ENCODE measurements at places on chromosomes 12 and 14. TPM values are rescaled to one million over a fixed set of nuclear protein-coding genes. Genes with fewer than 3 reads are reported as not detected.

- DNase-seq: no peak
Observed at GRCh38 chr14:22780105-22780679, 13.7 kb downstream of the OXA1L start.

DNA sequence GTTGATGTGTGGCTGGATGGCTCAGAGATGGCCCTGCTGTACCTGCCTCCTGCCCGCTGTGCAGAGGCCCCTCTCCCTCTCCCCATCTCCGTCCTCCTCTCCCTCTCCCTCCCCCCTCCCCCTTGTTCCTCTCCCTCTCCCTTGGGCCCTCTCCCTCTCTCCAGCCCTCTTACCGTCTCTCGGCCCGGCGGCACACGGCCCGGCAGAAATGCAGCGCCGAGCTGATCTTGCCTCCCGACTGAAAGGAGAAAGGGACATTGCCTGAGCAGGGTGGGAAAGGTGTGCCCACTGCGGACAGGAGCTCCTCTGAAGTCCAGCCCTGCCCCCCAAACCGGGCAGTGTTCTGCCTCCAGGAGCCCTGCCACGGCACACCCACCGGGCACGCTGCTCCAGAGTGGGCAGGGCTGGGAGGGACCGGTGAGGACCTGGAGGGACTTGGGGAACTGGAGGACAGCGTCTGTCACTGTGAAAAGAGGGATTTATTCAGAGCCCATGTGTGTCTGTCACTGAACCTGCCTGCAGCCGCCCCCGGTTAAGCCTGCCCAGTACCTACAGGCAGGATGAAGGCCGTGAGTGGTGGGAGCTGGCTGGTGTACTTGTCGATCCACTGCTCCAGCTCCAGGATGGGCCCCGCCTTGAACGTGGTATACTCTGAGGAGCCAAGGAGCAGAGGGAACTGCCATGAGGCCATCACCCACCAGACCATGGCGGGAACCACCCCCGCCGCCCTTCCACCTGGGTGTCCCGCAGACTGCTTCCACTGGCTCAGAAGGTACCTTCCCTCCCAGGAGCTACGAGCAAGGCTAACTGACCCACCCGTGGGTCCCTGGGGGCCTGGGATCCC lies 12.2 kb downstream of the MMAB start:
- DNase-seq: no peak

DNA sequence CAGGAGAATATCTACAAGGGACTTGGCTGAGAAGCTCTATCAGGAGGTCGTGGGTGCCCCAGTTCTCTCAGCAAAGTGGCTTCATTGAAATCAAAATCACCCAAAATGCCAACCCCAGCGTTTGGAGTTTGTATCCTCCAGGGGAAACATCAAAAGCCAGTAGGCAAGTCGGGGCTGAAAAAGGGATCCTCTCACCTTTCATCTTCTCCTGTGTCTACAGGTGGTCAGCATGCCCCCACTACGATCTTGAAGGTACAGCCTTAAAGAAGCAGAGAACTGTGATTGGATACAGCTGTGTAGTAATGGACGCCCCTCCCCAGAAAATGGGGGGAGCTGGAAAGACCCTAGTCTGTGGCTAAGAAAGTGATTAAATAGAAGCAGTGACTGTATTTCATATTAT lies 22.2 kb downstream of the HRK start:
- DNase-seq: no peak

The ST8SIA1 gene
- total RNA-seq: not detected

The GPR132 gene
- 0.04 TPM for total RNA-seq

The OLR1 gene
- not detected for total RNA-seq

GRCh38 chr14:61528591-61529021 lies 166.7 kb upstream of the HIF1A start:
- peak; percentile 89 for DNase-seq

- no peak for DNase-seq
Observed at GRCh38 chr12:64525461-64526160, 73.7 kb downstream of the TBK1 start.

GRCh38 chr14:42994051-42994736 lies 1387.5 kb downstream of the LRFN5 start:
- DNase-seq: peak; percentile 84

The CD9 gene
- total RNA-seq: 174 TPM

GRCh38 chr12:112456029-112456428 lies 37.3 kb downstream of the PTPN11 start:
- DNase-seq: no peak

GRCh38 chr12:1500095-1500801 lies 94.1 kb downstream of the FBXL14 start:
- DNase-seq: peak; percentile 49

GRCh38 chr12:105659355-105660075 lies 329.0 kb downstream of the C12orf75 start:
- peak; percentile 32 for DNase-seq

- DNase-seq: no peak
Observed at GRCh38 chr12:11651381-11651780, 1.9 kb downstream of the ETV6 start.

The ARHGAP5 gene
- 46.4 TPM for total RNA-seq

GRCh38 chr12:95484524-95484923 lies 10.6 kb downstream of the METAP2 start:
- peak; percentile 46 for DNase-seq

DNA sequence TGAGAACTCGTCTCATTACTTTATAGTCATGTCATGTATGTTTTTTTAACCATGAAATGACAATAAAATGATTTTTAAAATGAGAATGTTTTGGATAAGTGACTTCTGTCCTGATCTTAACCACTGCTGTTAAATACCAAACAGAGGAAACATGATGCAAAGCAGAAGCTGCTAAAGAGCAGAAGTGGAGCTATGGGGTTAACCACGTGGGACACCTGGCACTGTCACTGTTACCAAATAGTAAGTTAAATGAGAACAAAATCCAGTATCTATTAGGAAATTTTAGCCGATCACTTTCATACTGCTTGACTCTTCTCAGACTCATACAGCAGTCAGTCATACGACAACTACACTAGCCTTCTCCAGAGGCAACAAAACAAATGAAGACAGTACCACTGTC lies 82.4 kb downstream of the SCAF11 start:
- no peak for DNase-seq

The MYBPC1 gene
- total RNA-seq: not detected

The MFAP5 gene
- not detected for total RNA-seq

GRCh38 chr14:55446833-55447232 lies 6.4 kb upstream of the TBPL2 start:
- peak; percentile 96 for DNase-seq

- no peak for DNase-seq
Observed at GRCh38 chr14:22872833-22873520, 1.4 kb downstream of the LRP10 start.

The ACSM4 gene
- not detected for total RNA-seq

The RPS6KL1 gene
- 17.9 TPM for total RNA-seq

GRCh38 chr12:88529531-88530488 lies 50.5 kb downstream of the KITLG start:
- no peak for DNase-seq

- DNase-seq: peak; percentile 78
Observed at GRCh38 chr12:90058704-90059103, 350.1 kb upstream of the ATP2B1 start.

GRCh38 chr14:104228716-104229533 lies 90.5 kb downstream of the KIF26A start:
- DNase-seq: no peak

The KSR2 gene
- 2.8 TPM for total RNA-seq

The ARMH4 gene
- total RNA-seq: 2.6 TPM

DNA sequence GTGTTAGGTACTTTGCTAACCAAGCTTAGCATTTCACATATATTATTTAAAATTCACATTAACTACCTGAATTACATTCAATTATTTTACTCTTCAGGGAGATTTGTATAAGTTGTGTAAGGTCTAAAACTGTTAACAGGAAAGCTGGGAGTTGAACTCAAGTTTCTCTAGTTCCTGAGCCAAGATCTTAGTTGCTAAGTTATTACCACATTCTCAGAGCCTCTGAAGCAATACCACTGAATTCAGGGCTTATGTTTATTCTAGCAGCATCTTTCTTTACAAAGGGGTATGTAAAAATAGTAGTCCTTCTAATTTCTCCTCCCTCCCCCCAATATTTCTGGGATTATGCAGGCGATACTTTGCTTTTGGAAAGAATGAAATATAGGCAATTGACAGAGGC lies 786.8 kb downstream of the DIO2 start:
- no peak for DNase-seq

The LRTM2 gene
- total RNA-seq: not detected

DNA sequence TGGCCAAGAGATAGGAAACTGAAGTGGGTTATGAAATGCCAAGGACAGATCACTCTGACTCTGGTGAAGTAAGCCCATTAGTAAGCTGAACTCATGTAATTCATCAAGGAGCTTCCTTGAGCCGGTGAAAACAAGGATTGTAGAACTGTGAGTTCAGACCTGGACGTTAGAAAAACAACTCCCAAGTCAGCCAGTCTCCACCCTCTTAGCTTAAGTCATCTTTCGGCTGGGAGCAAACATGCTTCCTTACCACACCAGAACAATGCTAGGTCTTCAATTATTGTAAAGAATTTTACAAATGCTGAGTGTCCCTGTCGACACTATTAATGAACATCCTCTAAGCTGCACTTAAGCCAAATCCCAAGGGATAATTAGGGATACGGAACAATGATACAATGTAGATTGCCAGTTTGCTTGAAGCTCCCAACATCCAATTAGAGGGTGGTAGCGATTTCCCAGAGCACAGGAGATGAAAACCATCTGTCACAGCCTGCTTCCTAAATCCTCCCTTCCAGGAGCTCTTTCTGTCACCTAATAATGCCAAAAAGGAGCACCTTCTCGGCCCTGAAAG lies 45.7 kb upstream of the VASH1 start:
- DNase-seq: no peak

The PLBD1 gene
- 0.87 TPM for total RNA-seq

DNA sequence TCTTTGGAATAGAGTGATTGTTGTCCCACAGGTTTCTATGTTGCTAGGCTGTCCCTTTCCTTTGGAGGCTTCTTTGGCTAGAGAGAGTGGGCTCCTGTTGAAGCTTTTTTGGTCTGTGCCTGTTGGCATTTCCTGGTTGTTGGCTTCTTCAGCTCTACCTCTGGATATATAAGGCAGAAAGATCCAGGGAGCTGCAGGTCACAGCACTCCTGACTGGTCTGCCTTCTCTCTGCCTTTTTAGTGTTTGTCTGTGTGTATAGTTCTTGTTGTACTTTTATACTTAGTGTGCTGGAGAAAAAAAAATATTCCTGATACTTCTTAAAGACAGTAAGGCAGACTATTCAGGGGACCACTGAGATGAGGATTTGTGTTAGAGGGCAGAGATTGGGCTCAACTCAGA lies 202.7 kb downstream of the FBXL14 start:
- DNase-seq: no peak

The SMIM41 gene
- total RNA-seq: not detected

The TMTC2 gene
- 17.5 TPM for total RNA-seq

GRCh38 chr12:57237596-57237931 lies 8.1 kb downstream of the SHMT2 start:
- peak; percentile 39 for DNase-seq

DNA sequence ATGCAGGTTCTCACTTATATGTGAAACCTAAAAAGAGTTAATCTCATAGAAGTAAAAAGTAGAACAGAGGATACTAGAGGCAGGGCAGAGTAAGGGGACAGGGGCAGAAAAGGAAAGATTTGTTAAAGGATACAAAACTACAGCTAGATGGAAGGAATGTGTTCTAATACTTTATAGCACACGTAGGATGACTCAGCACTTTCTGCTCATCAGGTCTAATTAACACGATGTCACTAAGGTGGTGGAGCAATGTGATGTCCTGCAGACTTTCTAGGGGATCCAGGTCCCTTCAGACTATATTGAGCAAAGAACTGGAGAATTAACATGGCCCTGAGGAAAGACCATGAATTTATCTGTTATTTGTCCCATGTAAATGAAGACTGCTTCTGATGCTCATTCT lies 80.8 kb upstream of the CMKLR1 start:
- DNase-seq: no peak

The ANG gene
- total RNA-seq: 6.6 TPM

DNA sequence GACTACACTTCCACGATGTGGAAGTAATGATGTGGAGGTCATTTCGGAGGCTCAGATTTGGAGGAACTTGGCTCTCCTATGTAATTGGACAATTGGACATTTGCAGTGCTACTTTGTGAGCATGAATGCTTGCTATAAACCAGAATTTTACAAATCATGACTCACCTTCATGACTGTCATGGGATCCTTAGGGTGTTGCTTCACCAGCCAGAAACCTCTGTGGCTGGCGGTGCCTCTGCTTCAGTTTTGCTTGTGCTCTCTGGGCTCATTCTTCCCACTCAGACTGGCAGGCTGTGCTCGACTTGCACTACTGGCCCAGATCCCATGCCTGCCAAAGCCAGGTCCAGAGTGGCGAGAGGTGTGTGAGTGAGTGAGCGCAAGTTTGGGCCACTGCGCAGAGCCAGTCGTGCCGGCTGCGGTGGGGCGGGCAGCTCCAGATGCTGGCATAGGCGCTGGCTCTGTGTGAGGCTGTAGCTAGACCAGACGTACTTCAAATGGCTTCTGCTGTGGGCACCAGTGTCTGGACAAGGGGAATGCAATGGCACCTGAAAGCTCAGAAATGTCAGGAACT lies 387.8 kb downstream of the AEBP2 start:
- DNase-seq: peak; percentile 24

The TMBIM6 gene
- total RNA-seq: 396 TPM

The CABP1 gene
- total RNA-seq: not detected

The SLCO1B3 gene
- total RNA-seq: 14.2 TPM

DNA sequence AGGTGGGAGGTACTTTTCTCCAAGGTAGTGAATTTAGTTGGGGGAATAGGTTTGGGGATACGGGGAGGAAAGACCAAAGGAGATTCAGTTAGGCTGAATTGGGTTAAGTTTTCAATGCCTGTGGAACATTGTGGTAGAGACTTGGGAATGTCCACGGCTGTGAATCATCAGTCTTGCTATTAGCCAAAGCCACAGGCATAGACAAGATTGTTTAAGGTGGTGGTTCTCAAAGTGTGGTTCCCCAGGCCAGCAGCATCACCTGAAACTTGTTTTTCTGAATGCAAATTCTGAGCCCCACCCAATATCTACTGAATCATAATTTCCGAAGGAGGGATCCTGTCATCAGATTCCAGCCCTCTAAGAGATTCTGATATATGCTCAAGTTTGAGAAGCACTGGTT lies 316.2 kb downstream of the EGLN3 start:
- peak; percentile 19 for DNase-seq

GRCh38 chr14:88798156-88798555 lies 5.4 kb upstream of the EML5 start:
- DNase-seq: no peak

The FOXG1 gene
- total RNA-seq: not detected

All from PC-3 (cell line).